Endothelial cell of umbilical vein (primary cell): ENCODE measurements at places on chromosomes 2 and 18. TPM values are rescaled to one million over a fixed set of nuclear protein-coding genes. Genes with fewer than 3 reads are reported as not detected.

DNA sequence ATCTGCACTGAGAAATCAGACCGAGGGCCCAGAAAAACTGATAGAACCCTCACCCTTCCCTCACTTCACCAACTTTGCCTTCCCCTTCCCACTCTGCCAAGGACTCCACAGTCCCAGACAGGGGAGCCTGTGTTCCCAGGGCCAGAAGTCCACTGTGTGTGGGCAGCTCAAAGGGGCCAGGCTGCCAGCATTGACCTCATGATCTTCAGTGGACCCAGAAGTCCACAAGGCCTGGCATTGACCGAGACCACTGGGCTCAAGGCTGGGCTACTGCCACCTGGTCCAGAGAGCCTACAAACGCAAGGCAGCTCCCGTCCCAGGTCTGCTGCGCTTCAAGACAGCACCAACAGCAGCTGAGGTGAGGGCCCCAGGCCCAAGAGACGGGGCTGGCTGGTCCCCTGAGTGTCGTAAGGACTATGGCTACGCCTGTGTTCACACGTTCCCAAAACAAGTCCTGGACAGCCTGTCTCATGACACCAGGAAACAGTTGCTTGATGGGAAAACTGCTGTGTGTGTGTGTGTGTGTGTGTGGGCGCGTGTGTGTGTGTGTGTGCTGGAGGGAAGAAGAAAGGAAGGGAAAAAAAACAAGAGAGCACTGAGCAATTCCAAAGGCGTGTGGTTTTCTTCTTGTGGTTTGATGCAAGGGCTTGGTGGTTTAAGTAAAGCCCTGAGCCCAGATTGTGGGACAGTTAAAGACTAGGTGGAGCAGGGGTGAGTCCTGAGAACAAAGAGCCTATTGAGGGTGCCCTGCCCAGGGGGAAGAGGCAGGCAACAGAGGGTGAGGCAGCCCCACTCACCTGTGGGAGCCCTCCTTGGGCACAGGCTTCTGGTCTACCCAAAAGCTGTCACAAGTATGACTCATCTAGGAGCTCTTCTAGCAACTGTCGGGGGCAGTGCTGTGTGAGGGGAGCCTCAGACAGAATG lies 46.6 kb upstream of the ZBTB7C start:
- DNase-seq = no peak

GRCh38 chr2:20198796-20199632 lies 25.9 kb downstream of the SDC1 start:
- DNase-seq = no peak

Gene RAB6C
- polyA plus RNA-seq = not detected in 2 replicates

- no peak for DNase-seq
These were observed 286.4 kb downstream of the CDH19 start for GRCh38 chr18:66317243-66318090.

DNA sequence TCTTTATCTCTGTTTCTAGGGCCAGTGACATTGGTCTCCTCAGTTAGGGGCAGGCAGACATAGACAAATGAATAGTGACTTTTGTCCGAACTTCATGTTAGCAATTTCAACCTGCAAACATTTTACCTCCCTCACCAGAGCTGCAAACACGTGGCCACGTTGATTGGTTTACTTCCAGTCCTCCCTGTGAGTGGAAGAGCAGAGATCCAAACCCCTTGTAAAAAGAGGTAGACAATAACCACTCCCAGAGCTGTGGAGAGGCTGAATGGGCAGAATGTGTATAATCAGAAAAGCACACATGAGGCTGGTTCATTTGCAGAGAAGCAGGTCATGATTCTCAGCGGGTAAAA lies 31.1 kb downstream of the CTIF start:
- no peak for DNase-seq

Gene OSBPL6
- 1.5 and 1.6 TPM in 2 replicates for polyA plus RNA-seq

Gene ARHGAP15
- polyA plus RNA-seq = not detected in 2 replicates

DNA sequence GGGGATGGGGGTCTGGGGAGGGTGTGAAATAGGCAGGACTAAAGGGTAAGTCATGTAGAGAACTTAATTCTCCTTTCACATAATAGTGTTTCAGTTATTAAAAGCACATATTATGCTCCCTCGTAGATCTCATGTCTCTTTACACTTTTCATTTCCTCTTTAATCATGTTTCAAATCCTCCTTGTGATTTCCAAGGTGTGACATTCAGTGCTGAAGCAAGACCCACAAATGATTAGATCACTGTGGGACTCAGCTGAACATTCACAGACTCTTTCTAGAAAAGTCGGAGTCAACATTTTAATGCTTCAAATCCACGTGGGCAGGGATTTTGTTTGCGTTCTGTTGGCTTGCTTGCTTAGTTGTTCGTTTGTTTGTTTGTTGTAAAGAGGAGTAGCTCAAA lies 34.7 kb upstream of the CALCRL start:
- DNase-seq = no peak

DNA sequence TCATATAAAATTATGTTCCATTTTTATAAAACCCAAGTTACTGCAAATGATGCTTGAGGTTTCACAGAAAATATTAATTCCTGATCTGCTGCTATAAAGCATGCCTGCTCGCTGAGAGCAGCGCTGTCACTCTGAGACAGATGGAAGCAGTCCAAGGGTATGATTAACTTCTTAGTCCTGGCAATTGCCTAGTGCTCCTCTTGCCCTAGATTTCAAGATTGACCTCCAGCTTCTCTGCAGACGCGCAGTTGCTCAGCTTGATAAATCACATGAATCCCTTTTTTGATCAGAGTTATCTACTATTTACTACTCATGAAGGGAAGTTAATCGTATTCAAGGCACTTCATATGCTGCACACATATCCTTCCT lies 154.6 kb upstream of the REV1 start:
- DNase-seq = no peak

DNA sequence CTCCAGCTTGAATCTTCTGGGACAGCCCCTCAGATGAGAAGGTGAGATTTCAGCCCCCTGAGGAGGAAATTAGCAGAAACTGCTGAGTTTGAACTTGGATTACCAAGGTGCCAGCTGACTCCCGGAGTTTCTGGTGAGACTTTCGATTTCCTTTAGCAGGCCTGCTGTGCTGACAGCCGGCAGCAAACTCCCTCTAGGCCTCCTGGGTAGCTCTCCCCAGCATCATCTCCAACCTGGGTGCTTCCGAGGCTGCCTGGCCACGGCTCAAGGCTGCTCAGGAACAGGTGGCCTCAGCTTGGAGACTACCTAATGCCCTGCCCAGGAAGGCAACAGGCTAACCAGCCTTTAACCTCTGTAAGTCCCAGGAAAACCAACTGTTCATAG lies 16.5 kb downstream of the SDC1 start:
- DNase-seq = no peak

Gene PRKAG3
- not detected in 2 replicates for polyA plus RNA-seq

Gene C2orf78
- polyA plus RNA-seq = not detected in 2 replicates

GRCh38 chr2:2536416-2537056 lies 205.5 kb upstream of the MYT1L start:
- DNase-seq = no peak

GRCh38 chr2:238785528-238785860 lies 62.4 kb upstream of the TWIST2 start:
- DNase-seq = no peak

DNA sequence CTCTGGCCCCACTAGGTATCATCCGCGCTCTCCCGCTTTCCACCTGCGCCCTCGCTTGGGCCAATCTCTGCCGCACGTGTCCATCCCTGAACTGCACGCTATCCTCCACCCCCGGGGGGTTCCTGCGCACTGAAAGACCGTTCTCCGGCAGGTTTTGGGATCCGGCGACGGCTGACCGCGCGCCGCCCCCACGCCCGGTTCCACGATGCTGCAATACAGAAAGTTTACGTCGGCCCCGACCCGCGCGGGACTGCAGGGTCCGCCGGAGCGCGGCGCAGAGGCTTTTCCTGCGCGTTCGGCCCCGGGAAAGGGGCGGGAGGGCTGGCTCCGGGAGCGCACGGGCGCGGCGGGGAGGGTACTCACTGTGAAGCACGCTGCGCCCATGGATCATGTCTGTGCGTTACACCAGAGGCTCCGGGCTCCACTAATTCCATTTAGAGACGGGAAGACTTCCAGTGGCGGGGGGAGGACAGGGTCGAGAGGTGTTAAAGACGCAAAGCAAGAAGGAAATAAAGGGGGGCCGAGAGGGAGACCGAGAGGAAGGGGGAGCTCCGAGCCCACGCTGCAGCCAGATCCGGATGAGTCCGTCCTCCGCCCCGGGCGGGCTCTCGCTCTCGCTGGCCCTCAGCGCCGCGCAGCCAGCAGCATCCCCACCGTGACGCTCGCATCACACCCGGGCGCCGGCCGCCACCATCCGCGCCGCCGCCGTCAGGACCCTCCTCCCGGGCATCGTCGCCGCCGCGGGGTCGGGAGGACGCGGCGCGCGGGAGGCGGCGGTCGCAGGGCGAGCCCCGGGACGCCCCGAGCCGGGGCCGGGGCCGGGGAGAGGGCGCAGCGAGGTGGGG lies 664 bp downstream of the NETO1 start:
- no peak for DNase-seq

DNA sequence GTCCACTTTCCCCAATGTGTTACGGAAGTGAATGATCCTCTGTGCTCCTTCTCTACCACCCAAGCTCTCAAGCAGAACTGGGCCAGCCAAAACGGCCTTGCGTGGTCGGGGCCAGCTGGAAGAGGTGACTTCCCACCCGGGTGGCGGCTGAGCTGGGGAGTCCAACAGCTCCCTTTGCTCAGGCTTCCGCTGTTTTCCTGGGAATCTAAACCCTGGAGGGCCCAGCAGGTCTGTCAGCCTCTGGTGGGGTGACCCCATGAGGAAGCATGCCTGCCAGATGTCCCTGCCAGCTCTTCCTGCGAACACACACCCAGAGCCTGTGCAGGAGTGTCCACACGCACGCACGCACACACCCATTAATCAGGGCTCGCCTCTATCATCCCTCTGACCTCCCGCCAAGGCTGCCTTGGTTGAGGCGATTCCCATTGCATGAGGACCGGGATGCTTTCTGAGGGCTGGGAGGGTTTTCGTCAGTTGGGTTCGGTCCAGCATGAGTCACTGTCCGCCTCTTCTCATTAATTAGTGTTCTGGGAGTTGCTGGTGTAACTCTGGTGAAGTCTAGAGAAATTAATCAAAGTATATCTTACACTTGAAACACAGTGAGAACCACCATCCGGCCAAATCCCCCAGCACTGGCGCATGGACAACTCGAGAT lies 90.6 kb downstream of the TWIST2 start:
- no peak for DNase-seq

GRCh38 chr2:173986805-173987204 lies 21.6 kb upstream of the SP3 start:
- no peak for DNase-seq

DNA sequence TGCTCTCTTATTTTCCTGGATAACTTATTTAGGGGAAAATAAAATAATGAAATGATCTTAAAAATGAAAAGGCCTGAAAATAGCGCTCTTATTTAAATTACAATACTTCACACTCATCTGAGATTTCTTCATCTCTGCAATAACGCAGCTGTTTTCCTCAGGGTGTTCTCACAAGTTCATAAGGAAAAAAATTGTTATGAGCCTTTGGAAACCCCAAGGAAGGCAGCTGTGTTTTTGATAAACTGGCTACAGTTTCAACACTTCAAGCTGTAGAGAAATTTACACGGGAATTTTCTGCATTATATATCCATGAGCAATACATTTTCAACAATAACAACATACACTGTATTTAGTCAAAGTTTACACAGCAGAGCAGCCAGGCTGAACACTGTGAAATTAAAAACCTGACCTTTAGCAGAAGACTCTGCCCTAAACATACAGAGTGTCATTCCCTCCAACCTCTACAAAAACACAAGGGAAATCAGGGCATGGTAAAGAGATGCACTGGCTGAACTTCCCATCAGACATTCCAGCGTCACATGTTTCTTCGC lies 959.6 kb downstream of the SLC4A3 start:
- DNase-seq = no peak

Gene MYCN
- 0.47 and 0.67 TPM in 2 replicates for polyA plus RNA-seq

DNA sequence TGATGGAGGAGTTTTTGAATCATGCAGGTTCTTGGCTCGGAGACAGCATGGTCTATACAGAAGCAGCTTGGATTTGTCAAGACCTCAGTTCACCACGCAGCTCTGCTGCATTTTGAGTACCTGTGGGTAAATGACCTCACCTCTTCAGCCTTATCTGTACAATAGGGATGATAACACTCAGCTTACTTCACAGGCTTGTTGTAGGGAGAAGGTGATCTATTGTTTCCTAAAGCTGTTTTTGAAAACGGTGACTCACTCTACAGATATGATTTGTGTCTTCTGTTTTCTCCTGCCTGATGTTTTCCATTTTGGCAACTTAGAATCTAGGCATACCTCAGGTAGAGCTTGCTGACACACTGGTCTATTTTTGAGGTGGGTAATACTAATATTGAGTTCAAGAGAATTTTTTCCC lies 80.3 kb downstream of the FMNL2 start:
- peak; percentile 53 for DNase-seq

DNA sequence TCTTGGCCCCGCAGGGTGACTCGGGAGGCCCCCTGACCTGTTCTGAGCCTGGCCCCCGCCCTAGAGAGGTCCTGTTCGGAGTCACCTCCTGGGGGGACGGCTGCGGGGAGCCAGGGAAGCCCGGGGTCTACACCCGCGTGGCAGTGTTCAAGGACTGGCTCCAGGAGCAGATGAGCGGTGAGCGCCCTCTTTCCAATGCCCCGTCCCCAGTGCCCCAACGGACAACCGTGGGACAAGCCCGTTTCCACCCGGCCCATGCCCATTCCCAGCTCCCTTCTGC lies 2.6 kb upstream of the CHRND start:
- no peak for DNase-seq

- DNase-seq = no peak
These were observed 14.4 kb downstream of the PHLPP1 start for GRCh38 chr18:62729487-62730386.
